Stimulated activated CD4-positive, alpha-beta T cell treated with anti-CD3 and anti-CD28 coated beads, Interleukin-4, amount 100 ng/mL, for 48 hours (primary cell): ENCODE measurements at places on chromosomes 6 and 20.
A peak's percentile ranks its signal among the peaks of the same experiment; 100 is the strongest.

GRCh38 chr20:59001068-59001448, 6.0 kb downstream of the CTSZ start:
- no peak for DNase-seq

GRCh38 chr6:2385471-2385983, 140.1 kb upstream of the GMDS start:
- DNase-seq = no peak

DNA sequence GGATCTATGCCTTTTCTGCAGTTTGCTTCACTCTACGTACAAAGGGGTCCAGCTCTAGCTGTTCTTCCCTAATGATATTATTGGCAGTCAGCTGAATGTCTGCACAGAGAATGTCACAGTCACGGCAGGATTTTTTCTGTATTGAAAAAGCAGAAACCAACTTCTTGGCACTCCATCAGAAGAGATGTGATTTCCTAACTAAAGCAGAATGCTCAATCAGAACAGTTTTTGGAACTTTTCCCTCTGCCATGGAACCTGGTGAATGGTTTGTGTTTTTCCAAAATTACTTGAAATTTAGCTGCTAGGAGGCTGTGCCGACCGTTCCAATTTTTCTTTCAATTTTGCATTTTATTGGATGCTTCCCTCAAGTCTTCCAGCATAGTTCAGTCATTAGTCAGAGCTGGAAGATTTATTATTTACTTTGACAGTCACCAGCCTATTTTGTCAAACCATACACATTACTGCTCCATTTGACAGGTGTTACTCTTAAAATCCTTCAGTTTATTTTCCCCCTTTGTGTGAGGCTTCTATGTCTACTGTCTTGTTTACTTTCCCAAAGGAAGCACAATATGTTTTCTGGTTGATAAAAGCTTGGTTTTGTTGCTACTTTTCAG, 259.6 kb upstream of the EPHA7 start:
- DNase-seq = no peak

DNA sequence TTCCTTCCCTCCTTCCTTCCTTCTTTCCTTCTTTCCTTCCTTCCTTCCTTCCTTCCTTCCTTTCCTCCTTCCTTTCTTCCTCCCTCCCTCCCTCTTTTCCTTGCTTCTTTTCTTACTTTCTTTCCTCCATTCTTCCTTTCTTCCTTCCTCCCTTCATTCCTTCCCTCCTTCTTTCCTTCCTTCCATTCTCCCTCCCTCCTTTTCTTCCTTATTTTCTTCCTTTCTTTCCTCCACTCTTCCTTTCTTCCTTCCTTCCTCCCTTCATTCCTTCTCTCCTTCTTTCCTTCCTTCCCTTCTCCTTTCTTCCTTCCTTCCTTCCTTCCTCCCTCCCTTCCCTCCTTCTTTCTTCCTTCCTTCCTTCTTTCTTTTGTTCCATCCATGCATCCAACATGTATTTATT, 35.1 kb upstream of the EDN3 start:
- no peak for DNase-seq

- DNase-seq = no peak
These were observed 93.7 kb upstream of the PTPN1 start for GRCh38 chr20:50416269-50417022.

DNA sequence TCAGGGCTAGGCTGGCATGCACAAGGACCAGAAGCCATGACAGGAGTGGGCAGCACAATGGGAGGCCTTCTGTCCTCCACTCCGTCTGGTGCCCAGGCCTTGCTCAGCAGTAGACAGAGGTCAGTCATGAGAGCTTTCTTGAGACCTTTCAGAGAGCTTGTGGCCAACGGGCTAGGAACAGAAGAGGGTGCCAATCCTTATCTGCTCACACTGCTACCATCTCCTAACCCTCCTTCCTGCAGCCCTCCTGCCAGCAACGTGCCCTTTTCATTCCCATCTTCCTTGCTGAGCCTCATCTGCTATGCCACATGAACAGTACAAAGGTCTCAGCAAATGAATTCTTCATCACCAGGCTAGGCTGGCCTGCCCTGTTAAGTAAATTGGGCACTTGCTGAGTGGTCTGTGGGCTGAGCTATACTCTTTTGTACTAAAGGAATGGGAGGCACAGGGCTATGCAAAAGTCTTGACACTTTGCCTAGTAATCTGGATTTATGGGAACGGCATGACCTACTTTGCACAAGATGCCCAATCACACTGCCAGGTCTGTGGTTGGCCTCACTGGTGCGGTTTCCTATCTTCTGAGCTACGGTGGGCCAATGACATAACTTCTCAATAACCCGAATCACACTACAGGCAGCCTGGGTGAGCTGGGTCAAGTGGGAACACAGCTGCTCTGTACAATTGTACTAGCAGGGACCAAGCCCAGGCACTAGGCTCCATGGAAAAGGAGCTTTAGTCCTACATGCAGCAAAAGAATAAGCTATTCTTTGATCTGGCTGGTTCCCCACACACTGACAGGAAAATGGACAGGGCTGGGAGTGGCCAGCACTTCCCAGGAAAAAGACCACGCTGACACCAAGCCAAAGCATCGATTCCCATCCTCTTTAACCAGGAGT, 47.8 kb downstream of the ELOVL5 start:
- DNase-seq = no peak

GRCh38 chr20:2984028-2984501, 59.4 kb upstream of the GNRH2 start:
- DNase-seq = no peak

GRCh38 chr6:44036196-44036595, 91.1 kb downstream of the MRPL14 start:
- DNase-seq = no peak

GRCh38 chr6:137923866-137924653, 57.0 kb downstream of the TNFAIP3 start:
- DNase-seq = no peak

DNA sequence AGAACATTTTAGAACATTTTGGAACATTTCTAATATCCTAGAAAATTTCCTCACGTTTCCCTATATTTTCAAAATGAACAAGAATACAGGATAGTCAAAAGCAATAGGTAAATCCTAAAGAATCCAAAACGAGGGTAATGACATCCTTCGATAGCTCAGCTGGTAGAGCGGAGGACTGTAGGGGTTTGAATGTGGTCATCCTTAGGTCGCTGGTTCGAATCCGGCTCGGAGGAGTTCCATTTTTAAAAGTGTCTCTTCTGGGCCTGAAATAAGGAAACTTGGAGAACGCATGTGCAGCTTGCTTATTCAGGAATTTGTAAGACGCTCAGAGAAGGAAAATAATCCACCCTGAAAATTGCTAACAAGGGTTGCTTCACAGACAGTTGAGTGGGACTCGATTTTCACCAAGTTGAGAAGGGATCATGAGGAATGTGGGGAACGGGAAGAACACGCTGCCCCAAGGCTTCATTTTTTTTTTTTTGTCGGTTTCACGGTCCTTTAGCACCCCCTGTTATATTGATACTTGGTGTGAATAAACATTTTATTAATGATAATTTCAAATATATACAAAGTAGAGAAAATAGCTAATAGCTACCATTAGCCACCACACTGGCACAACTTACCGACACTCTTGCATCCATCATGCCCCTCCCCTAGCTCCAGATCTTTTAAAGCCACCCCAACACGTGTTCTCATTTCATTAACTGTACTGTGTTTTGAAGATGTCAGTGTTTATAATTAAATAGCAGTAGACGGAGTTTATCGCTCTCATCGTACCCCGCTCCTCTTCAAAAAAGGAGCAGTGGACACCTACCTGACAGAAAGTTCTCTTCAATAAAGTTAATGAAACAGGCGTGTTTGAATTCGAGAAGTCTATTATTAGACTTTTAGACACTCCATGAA, 1.8 kb upstream of the ABT1 start:
- DNase-seq = peak; percentile 62

DNA sequence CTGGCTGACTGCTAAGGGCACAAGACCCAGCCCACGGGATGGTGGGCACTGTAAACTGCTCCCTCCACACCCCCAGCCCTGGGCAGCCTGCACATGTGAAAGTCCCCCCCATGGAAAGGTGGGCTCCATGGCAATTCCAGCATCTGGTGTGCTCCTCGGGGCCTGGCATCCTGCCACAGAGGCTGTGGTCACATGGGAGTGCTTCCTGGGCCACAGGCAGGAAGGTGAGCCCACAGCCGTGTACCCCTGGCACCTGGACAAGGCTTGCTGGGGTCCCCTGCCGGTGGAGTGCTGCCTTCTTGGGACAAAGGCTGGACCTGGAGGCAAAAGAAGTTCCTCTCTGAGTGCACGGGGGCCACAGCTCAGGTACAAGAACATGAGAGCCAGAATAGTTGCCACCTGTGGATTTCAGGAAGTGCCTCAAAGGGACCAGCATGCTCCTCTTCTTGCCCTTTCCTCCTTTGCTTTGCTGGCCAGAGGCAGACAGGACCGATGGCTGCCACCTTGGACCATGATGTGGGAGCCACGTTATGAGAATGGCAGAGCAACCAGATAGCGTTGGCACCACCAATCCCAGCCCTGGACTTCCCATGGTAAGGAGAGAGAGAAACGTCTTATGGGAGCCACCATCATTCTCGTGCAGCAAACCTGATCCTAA, 120.2 kb upstream of the MLN start:
- no peak for DNase-seq

DNA sequence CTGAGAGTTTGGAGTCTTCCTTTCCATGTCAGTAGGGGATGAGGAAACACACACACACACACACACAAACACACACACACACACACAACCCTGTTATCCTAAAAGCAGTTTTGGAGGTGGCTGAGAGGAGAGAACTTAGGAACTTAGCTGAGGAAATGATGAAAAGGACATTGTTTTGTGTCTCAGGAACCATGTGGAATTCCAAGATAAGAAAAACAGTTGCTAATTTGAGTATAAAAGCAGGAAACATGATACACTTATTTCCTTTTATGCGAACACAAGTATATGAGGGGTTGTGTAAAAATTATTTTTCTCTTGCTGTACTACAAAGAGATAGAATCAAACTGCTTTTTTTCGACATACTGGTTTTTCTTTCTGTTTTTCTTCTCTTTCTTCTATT, at the start of gene MYCT1:
TSS of gene MYCT1 (plus strand) at position 264 of the 400 bp plus-strand sequence. CDS start at position 270, 6 bp downstream.
- DNase-seq = no peak

DNA sequence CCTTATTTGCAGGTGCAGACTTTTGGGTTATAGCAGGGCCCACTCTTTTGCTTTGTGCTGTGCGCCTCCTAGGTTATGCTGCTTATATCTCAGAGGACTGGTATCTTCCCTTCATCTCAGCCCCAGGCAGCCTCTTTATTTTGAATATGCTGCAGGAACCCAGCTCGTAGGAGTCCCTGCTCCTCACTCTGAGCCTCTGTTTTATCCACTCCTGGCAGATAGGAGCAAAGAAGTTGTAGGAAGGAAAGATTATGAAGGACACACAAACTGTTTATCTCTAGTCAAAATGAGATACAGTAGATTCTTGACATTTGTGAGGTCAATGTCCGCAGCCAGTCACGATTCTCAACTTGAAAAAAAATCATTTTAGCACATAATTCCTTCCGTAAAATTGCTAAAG, 15.6 kb downstream of the L3MBTL3 start:
- DNase-seq = no peak
